Thyroid gland (tissue), 4 donors: ENCODE measurements at places on chromosomes 4 and X. TPM values are rescaled to one million over a fixed set of nuclear protein-coding genes. Genes with fewer than 3 reads are reported as not detected.
A peak's percentile ranks its signal among the peaks of the same experiment; 100 is the strongest.

- no peak overlapping the region for H3K27ac ChIP-seq
- H3K27me3 ChIP-seq = no peaks in the 10 kb centered on the region
- no peak overlapping the region for H3K4me3 ChIP-seq
Measured at GRCh38 chr4:45692131-45692735, 431.6 kb downstream of the GABRG1 start.

DNA sequence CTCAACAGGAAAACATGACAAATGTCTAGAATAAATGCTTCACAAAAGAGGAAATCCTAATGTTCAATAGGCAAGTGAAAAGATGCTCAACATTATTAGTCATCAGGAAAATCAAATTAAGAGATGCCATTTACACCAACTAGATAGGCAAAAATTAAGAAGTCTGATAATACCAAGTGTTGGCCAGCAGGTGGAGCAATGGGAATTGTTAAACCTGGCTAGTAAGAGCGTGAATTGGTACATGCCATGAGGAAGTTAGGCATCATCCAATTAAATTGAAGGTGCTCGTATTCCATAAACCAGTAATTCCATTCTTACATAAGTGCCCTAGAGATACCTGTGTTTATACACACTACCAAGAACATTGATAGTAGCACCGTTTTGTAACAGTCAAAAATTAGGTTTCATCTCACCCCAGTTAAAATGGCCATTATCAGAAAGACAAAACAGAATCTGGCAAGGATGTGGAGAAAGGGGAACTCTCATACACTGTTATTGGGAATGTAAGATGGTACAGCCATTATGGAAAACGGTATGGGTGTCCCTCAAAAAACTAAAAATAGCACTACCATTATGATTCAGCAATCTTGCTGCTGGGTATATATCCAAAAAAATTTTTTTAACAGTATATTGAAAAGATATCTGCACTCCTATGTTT lies 14.0 kb upstream of the ZCCHC18 start:
- no peaks in the 10 kb centered on the region for H3K27me3 ChIP-seq
- no peaks in the 10 kb centered on the region for H3K36me3 ChIP-seq
- DNase-seq = peak; percentile 19
- H3K4me3 ChIP-seq = no peak overlapping the region
- H3K4me1 ChIP-seq = no peaks in the 10 kb centered on the region
- no peak overlapping the region for H3K27ac ChIP-seq

DNA sequence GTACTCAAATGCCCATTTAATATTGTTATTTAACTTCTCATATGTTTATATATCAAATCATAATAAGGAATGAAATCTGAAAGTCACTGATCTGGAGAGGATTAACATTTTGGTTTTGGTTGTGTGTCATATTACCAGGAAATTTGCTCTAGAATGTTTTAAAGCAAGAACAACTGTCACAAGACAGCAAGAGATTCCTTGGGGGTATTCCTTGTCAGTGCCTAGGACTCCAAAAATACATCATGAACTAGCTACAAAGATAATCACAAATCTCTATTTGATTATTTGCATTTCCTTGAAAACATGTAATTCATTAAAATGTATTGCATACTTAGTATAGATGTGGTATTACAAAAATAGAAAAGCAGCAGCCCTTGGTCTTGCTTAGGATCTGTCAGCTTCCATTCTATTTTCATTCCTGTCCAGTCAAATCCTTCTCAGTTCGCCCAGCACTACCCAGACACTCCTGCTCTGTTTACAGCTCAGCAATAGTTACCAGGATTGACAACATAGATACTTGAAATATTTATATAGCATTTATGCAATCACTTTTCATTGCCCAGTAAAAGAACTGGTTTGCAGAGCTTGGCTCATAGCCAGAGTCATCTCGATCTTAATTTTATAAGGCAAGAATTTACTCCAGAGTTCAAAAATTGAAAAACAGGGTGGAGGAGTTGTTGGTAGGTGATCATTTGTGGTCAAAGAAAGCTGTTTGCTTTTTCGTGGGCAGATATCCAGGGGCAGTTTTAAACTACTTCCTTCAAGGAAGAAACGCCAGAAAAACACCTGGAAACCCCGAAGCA lies 9.2 kb upstream of the BMP3 start:
- no peak overlapping the region for H3K27ac ChIP-seq
- DNase-seq = no peak
- H3K4me1 ChIP-seq = no peaks in the 10 kb centered on the region
- H3K4me3 ChIP-seq = no peak overlapping the region
- no peaks in the 10 kb centered on the region for H3K36me3 ChIP-seq
- no peaks in the 10 kb centered on the region for H3K27me3 ChIP-seq

DNA sequence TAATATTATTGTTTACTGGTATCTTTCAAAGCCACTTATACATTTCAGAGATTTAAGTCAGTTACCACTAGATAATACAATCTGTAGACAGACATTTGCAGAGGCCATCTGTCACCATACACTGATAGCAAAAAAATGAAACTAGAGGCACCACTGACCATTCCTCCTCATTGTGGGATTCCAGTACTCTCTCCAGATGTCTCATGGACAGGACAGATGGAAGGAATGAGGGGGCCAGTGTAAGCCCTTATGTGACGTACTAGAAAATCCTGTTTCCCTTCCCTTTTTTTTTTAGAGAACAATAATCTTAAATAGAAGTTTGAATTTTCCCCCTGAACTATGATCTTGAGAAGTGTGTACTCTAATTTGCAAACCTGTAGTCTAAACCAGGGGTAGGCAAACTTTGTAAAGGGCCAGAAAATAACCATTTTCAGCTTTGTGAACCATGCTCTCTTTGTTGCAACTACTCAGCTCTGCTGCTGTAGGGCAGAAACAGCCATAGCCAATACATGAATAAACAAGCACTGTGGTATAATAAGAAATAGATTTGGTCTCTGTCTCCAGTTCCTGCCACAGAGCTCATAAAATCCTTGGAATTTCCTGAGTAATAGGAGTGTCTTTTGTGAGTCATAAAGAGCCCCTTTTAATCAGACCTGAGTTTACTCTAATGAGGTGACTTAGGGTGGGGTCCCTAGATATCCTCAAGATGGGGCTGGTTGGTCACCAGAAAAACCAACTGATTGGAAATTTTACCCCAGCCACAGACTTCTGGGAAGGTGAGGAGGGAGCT lies 90.4 kb downstream of the MOSPD2 start:
- no peak overlapping the region for H3K27ac ChIP-seq
- no peak for DNase-seq
- no peaks in the 10 kb centered on the region for H3K4me1 ChIP-seq
- H3K27me3 ChIP-seq = no peaks in the 10 kb centered on the region
- H3K4me3 ChIP-seq = no peak overlapping the region

GRCh38 chrX:68895778-68896177 lies 67.0 kb downstream of the EFNB1 start:
- H3K27me3 ChIP-seq = no peaks in the 10 kb centered on the region
- no peaks in the 10 kb centered on the region for H3K36me3 ChIP-seq
- H3K27ac ChIP-seq = peak overlapping the region; percentile 63
- H3K4me3 ChIP-seq = no peak overlapping the region

- no peaks in the 10 kb centered on the region for H3K36me3 ChIP-seq
- H3K27me3 ChIP-seq = no peaks in the 10 kb centered on the region
- H3K27ac ChIP-seq = no peak overlapping the region
- H3K4me1 ChIP-seq = no peaks in the 10 kb centered on the region
- H3K4me3 ChIP-seq = no peak overlapping the region
- no peak for DNase-seq
Measured at GRCh38 chr4:167177925-167178324, 56.4 kb downstream of the SPOCK3 start.

DNA sequence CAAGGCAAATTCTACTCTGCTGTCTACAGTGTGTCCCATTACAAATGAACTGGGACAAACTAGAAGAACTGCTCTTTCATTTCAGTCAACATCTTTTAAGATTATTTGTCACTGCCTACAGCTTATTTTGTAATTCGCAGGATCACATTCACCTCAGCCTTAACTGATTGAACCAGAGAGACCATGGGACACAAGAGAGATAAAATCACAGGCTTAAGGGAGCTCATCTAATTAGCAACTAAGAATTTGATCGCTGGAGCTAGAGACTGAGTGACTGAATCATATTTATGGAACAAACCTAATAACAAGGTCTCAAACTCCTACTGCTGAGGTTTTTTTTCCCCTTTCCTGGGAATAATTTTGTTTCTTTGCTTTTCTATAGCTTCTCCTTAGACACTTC lies 898.2 kb downstream of the PCDH18 start:
- no peak overlapping the region for H3K27ac ChIP-seq
- DNase-seq = no peak
- H3K36me3 ChIP-seq = no peaks in the 10 kb centered on the region
- no peaks in the 10 kb centered on the region for H3K27me3 ChIP-seq

- no peak overlapping the region for H3K27ac ChIP-seq
- H3K4me3 ChIP-seq = no peak overlapping the region
- H3K36me3 ChIP-seq = no peaks in the 10 kb centered on the region
- no peaks in the 10 kb centered on the region for H3K27me3 ChIP-seq
Measured at GRCh38 chr4:173057901-173058300, 110.7 kb upstream of the GALNT7 start.

DNA sequence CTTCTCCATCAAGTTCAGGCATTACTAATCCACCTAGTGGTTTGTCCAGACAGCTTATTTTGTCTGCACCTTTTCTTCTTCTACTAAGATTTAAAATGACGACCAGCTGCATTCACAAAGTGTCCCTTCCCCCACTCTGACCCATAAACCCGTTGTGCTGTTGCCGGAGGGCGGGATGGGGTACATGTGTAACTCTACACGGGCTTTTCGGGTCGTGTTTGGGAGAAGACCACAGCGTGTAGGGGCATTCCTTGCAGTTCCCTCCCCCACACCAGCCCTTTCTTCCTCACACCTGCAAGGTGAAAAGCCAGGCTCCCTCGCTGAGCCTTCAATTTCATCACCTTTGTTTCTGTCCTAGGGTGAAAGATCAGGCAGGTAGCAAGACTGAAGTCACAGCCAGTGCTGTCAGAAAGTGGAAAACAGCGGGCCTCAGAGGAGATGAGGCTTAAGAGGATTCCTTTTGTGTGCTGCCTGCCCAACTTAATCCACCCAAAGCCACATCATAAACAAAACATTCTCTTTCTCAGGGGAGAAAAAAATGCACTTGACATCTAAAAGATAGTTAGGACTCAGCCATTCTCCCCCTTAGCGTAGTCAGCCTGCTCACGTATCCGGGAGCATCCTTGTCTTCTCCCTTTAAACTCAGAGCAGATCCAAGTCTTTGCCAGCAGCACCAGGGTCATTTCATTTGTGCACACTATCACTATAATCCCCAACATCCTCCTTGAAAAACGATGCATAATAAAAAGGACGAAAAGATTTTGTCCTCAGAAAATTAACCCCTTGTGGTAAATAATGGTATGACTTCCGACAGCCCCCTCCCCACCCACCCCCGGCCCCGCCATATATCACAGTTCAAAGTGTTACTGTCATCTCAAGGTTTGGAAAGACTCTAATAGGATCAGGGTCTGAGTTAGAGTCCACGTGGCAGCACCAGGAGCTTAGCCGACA lies 599.0 kb downstream of the RAB28 start:
- H3K4me3 ChIP-seq = no peak overlapping the region
- H3K27me3 ChIP-seq = no peaks in the 10 kb centered on the region
- H3K36me3 ChIP-seq = no peaks in the 10 kb centered on the region
- H3K4me1 ChIP-seq = no peaks in the 10 kb centered on the region
- H3K27ac ChIP-seq = no peak overlapping the region
- DNase-seq = no peak

DNA sequence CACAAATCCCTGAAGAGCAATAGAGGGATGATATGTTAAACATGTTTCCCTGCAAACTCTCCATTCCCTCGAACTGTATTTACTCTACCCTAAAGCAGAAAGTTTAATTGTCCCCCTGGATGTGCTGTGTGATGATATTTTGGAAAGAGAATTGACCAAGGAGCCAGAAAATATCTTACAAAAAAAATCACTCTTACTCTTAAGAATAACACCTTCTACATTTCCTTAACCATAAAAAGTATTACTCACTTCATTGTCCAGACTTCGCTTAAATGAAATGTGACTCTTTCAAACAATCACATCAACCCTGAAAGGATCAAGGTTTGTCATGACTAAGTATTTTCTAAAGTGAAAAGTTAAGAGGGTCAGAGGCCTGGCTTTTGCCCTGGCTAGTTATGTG lies 49.0 kb upstream of the EGFL6 start:
- no peaks in the 10 kb centered on the region for H3K4me1 ChIP-seq
- H3K4me3 ChIP-seq = no peak overlapping the region
- no peaks in the 10 kb centered on the region for H3K36me3 ChIP-seq
- H3K27me3 ChIP-seq = no peaks in the 10 kb centered on the region
- H3K27ac ChIP-seq = no peak overlapping the region

- H3K36me3 ChIP-seq = no peaks in the 10 kb centered on the region
- no peak overlapping the region for H3K4me3 ChIP-seq
- no peak for DNase-seq
- no peaks in the 10 kb centered on the region for H3K27me3 ChIP-seq
- no peak overlapping the region for H3K27ac ChIP-seq
Measured at GRCh38 chrX:54435121-54435520, 5.1 kb upstream of the TSR2 start.

DNA sequence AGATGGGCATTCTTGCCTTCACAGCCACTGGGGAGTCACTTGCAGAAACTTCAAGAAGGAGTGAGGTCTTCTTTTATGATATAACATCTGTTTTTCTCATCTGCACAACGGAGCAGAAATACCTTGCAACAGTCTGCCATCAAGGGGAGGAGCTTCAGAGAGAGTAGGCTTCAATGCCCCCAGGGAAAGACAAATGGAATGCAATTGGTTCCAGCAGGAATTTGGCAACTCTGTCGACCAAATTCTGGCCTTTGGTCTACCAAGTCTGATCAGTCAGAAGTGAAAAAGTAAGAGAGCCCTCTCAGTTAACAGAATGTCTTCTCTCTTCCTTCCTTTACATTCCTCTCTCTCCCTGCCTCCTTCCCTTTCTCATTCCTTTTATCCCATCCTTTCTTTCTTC lies 229.3 kb downstream of the IDS start:
- no peak for DNase-seq
- H3K36me3 ChIP-seq = no peaks in the 10 kb centered on the region
- H3K27me3 ChIP-seq = no peaks in the 10 kb centered on the region
- H3K4me3 ChIP-seq = no peak overlapping the region
- H3K4me1 ChIP-seq = no peaks in the 10 kb centered on the region

- H3K27me3 ChIP-seq = no peaks in the 10 kb centered on the region
- peaks cover 24% of the 10 kb centered on the region for H3K4me1 ChIP-seq
- no peak overlapping the region for H3K4me3 ChIP-seq
- H3K27ac ChIP-seq = no peak overlapping the region
- DNase-seq = no peak
Measured at GRCh38 chr4:177385576-177386277, 56.5 kb downstream of the AGA start.

GRCh38 chr4:153465140-153465539 lies 1.0 kb upstream of the TMEM131L start:
- H3K27me3 ChIP-seq = no peaks in the 10 kb centered on the region
- DNase-seq = no peak
- H3K36me3 ChIP-seq = no peaks in the 10 kb centered on the region
- peaks cover 7% of the 10 kb centered on the region for H3K4me1 ChIP-seq
- H3K4me3 ChIP-seq = peak overlapping the region; percentile 57

GRCh38 chrX:155745792-155746191 lies 133.0 kb upstream of the TMLHE start:
- DNase-seq = peak; percentile 45
- H3K27me3 ChIP-seq = no peaks in the 10 kb centered on the region
- no peaks in the 10 kb centered on the region for H3K4me1 ChIP-seq
- H3K4me3 ChIP-seq = no peak overlapping the region

Gene RAP1GDS1
- total RNA-seq = 36.2 TPM

Gene NPNT
- total RNA-seq = 795 TPM

Gene HPGDS
- not detected for total RNA-seq

Gene SATL1
- total RNA-seq = 0.13 TPM

Gene BEX3
- 284 TPM for total RNA-seq

Gene TMEM31
- not detected for total RNA-seq

Gene CLNK
- not detected for total RNA-seq

Gene TAF1
- 36.0 TPM for total RNA-seq
